CD8-positive, alpha-beta memory T cell (primary cell): ENCODE measurements at places on chromosomes 3 and 15. TPM values are rescaled to one million over a fixed set of nuclear protein-coding genes. Genes with fewer than 3 reads are reported as not detected.
A peak's percentile ranks its signal among the peaks of the same experiment; 100 is the strongest.

DNA sequence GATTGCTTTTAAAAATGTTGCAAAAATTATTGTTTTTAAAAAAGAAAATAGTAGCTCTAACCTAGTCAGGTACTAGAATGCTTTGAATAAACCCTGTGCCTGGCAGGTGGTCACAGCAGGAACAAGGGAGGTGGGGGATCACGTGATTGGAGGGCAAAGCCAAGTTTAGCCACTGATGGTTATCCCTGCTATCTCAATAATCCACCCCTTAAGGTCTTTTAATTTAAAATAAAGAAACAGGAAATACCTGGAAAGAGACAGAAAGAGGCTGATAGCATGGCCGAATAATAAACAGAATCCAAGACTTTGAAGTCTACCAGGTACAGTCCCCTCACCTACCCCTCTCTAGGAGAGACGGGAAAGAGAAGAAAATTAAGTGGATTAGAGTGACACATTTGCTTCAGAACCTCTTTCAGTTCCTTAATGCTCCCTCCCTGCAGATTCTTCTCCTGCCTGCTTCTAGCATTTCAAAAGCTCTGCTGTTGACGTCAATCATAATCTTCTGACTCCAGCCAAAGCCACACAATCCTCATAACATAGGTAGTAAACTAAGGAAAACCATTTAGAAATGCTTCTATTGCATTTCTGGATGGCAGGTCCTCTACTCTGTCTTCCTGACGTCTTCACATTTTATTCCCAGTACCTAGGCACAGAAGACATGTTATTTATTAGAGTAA is 303.4 kb upstream of the MME start:
- no peak for DNase-seq

DNA sequence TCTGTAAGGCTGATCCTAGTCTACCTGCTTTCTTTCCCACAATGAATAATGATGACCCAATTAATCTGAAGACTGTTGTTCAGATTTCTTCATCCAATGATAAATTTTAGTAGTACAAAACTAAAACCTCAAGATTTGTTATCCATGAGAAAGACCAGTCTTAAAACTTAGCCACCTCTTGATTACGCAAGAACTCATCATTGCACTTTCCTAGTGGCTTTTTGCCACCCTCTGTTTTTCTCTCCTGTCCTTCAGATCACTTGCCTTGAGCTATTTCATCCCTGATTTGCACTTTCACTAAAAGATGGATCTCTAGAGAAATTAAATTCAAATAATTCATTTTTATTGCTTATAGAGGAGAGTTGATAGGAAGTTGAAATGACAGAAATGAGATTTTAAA is 142.7 kb upstream of the RBMS3 start:
- no peak for DNase-seq

- DNase-seq = no peak
Measured at GRCh38 chr3:152394246-152394645, 125.5 kb downstream of the MBNL1 start.

DNA sequence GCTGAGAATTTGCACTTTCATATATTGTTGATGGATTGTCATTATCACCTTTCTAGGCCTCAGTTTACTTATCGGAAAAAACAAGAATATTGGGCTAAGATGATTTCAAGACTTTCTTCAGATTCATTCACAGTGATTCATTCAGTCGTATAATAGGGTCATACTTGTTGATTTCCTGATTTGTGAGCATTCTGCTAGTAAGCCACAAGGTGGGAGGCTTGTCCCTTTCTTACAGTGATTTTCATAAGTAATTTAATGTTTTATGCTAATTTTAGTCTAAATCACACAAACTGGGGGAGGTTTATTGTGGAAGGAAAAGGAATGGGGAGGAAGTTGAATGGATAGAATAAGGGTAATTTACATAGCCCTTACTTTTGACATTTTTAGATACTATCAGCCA is 126.8 kb upstream of the GOLGA6L4 start:
- no peak for DNase-seq

DNA sequence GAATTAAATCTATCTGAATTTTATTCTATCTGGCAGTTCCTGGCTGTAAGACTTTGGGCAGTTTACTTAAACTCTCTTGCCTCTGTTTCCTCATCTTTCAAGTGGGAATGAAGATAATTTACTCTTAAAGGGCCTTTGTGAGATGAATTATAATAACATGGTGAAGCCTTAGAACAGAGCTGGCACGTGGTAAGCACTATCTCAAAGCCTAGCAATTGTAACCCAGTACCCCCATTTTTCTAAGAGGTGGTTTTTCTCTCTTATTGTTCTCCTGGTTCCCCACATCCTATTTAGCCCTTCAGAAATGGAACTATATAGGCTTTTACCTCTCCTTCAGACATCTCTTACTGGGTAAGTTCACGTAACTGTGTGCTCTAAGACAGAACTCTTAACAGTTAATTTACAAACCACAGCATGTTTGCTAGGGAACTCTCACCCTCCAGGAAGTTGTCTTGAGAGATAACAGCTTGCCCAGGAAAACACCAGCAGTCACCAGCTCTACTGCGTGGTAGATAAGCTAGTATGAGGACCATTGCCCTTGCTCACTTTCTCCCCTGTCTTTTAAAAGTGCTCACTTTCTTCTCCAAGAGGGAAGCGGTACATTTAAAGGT is 12.3 kb upstream of the CRBN start:
- DNase-seq = peak; percentile 40

- no peak for DNase-seq
Measured at GRCh38 chr15:26773917-26774316, 1.1 kb upstream of the GABRB3 start.

The CLEC3B gene
- total RNA-seq = not detected

The DNAH1 gene
- 7.0 TPM for total RNA-seq

The MAP4 gene
- total RNA-seq = 117 TPM

The TTLL13 gene
- not detected for total RNA-seq

The TFDP2 gene
- total RNA-seq = 31.0 TPM
